ENCODE measurements at places on chromosomes 11 and 22.
A peak's percentile ranks its signal among the peaks of the same experiment; 100 is the strongest.

- no peak for DNase-seq
These were observed 726.6 kb upstream of the ARHGAP42 start for GRCh38 chr11:99960536-99960935.

- no peak for DNase-seq
These were observed 1.9 kb downstream of the BTG4 start for GRCh38 chr11:111510311-111510710.

- DNase-seq = no peak
These were observed 13.7 kb downstream of the APBB1 start for GRCh38 chr11:6405052-6405667.

- no peak for DNase-seq
These were observed 104.1 kb downstream of the ETS1 start for GRCh38 chr11:128483211-128483788.

GRCh38 chr22:28892175-28892731, 8.9 kb downstream of the ZNRF3 start:
- DNase-seq = no peak

GRCh38 chr11:113385749-113386148, 1.8 kb upstream of the ANKK1 start:
- no peak for DNase-seq

- peak; percentile 63 for DNase-seq
These were observed 7.2 kb downstream of the ARSA start for GRCh38 chr22:50620593-50621355.

DNA sequence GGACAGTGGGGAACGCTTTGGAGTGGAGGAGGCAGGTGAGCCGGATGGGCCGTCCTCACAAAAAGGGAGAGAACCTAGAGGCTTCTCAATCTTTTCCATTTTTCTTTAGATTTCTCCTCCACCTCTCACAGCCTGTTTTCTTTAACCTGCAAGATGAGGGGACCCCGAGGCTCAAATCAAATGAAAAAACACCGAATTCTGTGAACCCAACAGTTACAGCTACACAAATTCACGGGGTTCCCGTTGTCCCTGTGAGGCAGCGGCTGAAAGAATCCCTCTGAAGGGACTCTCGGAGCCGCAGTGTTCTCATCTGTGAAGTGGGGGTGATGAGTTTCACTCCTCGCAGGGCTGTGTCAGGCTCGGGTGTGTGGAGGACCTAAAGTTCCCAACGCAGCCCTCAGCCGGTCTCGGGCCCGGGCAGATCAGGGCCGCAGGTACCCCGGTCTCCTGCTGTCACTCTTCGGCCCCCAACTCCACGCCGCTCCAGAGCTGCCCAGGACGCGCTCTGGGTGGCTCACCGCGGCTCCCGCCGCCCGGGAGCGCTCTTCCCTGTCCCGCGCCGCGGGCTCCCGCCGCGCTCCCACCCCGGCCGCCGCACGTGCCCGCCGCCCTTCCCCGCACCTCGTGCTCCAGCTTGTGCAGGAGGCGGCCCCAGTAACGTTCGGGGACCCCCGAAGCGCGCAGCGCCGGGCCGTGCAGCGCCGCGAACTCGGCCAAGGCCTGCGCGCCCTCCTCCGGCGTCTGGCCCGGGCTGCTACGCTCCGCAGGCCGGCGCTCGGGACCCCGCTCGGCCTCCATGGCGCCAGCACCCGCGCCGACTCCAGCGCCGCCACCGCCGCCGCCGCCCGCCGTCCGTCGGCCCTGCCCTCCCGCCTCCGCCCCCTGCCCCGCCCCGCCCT, at the start of gene TTLL12:
TTLL12 (minus strand) TSS at position 863 of the 899 bp plus-strand sequence; CDS start at position 798, 65 bp downstream.
- peak; percentile 73 for DNase-seq

- DNase-seq = no peak
These were observed 68.4 kb downstream of the CCDC34 start for GRCh38 chr11:27294654-27295053.

DNA sequence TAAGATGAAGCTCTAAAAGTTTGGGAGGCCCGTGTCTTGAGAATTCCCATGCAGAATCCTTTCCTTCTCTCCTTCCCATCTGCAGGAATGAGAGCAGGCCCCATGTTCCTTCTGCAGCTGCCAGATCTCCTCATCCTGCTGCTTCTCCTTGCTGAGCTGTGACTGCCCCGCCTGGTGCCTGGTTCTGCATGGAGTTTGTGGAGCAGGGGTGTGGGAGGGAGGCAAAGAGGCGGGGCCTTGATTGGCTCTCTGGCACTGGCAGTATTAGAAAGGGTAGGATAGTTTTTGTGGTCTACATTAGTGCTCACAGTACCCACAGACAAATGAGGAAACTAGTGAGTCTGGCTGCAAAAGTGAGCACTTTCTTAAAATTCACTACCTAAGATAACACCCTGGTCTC, 91.1 kb upstream of the CLPB start:
- no peak for DNase-seq

Measured in activated T-cell treated with anti-CD3 and anti-CD28 coated beads, Interleukin-2, amount 50 U/mL, for 1 hour (primary cell).